ENCODE measurements at places on chromosomes 11 and 22.

- peak; percentile 34 for DNase-seq
Observed at GRCh38 chr11:26227301-26227746, 104.6 kb upstream of the ANO3 start.

DNA sequence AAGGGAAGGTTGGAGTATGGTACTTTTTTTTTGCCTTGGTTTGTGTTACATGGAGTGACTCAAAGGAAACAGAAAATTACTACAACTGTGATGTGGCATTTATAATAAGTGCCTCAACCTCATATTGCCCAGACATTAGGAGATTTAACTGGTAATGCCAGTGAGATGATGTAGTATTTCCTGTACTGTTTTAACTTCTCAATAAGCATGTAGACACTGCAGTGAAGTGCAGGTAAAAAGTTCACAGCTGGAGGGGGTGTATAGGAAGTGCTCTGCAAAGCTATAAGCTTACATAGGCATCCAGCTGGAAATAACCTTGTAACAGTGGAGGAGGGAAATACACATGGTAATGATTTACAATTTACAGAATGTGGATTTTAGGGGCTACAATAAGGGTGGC is 138.2 kb upstream of the MTMR2 start:
- peak; percentile 83 for DNase-seq

- no peak for DNase-seq
Observed at GRCh38 chr11:77322506-77322905, 21.0 kb upstream of the GDPD4 start.

DNA sequence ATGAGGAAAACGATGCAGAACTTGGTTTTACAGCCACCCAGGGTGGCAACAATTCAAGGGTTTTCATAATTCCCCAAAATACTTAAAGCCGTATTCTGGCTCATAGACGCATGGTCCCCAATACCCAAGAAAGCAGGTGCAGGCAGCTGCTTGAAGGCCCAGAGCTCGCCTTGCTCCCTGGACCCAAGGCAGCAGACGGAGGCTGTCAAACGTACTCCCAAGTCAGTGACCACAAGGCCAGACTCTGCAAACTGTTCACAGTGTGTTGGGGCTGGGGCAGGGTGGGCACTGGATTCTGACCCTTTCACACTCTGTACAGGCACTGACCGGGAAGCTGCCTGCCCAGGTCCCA is 21.5 kb downstream of the TMEM184B start:
- DNase-seq: no peak

DNA sequence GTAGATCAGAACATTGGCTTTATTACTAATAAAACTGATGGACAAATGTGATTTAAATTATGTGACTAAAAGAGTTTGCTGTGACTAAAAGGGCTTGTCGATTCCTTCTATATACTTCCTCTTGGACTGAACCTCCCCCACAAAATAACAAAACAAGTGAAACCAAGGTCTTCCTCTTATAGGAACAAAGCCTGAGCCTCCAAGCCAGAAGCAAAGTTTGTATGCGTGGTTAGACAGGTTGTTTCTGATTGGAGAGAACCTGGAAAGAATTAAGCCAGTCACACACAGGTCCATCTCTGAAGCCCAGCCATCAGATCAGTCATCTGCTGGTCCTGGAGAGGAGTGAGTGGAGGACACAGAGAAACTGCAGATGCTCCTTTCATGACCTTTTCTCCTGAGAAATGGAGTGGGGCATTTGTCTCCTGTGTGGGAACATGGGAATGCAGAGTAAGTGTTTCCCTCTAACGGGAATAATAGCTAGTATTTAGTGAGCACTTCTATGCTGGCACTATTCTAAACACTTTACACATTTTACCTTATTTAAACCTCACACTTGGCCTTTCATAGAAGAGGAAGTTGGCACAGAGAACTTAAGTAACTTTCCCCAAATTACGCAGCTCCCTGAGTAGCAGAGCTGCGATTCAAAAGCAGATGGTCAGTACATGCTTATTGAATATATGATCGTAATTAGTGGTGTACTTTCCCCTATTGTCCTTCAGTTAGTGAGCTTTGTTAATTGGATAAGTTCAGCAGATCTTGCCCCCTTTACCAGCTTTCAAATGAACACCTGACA is 77.1 kb downstream of the UVRAG start:
- DNase-seq: no peak

- no peak for DNase-seq
Observed at GRCh38 chr22:43698403-43698802, 113.7 kb downstream of the EFCAB6 start.

DNA sequence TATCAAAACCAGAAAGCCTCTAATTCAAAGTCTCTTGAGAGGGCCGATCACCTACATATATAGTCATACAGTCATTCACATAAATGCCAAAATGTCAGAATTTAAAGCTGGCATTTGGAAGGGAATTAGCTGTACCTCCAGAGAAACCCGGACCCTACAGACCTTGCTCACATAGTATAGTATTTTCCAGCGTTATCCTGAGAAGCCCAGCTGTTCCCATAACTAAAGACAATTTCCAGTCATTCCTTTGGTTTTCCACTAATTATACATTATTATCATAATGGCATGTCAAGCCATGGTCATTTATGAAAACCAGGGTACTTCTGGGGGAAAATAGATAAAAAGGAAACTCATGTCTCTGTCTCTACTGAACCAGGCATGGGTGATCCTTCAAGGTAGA is 53.6 kb downstream of the FZD4 start:
- peak; percentile 38 for DNase-seq

DNA sequence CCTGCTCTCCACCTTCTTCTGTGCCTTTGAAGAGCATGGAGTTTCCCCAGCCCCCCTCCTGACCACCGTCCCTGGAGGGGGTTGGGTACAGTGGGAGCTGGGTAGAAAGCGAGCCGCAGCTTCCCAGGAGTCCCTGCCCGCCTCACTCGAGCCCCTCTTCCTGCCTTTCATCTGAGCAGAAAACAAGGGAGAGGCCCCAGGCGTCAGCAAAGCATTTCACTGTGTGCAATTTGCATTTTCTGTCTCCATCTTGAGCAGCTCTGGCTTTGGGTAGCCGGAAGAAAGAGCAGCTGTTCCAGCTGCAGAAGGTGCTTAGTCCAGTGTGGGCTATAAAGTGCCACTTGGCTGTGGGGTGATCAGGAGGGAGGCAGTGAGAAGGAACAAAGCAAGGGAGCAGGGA is 229.7 kb downstream of the CEP164 start:
- no peak for DNase-seq

- DNase-seq: peak; percentile 45
Observed at GRCh38 chr22:43164636-43165035, 13.3 kb downstream of the TSPO start.

DNA sequence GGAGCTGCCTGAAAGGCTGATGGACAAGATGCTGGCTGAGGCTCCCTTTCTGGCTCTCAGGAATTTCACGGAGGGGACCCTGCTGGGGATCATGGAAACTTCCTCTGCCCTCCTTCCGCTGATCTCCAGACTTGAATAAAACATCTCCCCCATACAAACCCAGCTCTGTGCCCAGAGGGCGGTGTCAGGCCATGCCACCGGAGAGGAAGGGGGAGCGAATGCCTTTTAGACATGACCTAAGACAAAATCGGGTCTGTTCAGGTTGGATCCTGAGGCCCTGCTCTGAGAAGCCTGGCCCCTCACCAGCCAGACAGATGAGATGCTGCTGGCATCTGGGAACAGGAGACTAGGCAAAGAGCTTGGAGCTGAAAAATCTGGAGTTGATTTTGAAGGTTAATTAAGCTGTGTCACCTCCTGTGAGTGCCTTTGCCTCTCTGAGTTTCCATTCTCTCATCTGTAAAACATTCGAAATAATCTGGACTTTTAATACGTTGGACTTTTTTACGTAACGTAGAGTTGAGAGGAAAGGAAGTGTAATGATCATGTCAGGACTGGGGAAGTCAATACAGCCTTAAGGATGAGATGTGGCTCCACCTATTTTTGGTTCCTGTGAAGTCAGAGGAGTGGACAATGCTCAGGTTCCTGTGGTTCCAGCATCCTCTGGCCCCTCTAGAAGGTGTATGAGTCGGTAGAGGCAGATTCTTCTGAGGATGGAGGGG is 163.6 kb downstream of the ST3GAL4 start:
- DNase-seq: no peak

DNA sequence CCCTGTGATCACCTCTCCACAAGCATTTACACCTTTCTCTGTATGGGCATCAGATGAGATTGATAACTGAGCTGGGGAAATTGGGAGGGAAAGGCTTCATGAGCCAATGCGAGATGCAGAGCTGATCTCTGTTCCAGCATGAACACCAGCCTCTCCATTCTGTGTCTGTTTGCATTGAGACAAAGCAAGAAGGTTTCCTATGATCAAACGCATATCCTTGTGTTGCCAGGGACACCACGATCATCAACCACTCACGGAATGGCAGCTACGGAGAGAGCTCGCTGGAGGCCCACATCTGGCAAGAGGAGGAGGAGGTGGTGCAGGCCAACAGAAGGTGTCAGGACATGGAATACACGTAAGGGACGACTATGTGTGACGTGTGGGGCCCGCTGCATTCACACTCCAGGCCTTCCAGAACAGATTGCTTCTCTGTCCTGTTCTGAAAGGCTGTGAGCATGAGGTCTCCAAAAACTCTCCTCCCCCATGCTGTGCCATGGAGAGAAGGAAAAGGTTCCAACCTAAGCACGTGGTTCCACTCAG is 96.4 kb downstream of the AMOTL1 start:
- no peak for DNase-seq

- DNase-seq: no peak
Observed at GRCh38 chr11:34114471-34114870, 9.0 kb downstream of the NAT10 start.

DNA sequence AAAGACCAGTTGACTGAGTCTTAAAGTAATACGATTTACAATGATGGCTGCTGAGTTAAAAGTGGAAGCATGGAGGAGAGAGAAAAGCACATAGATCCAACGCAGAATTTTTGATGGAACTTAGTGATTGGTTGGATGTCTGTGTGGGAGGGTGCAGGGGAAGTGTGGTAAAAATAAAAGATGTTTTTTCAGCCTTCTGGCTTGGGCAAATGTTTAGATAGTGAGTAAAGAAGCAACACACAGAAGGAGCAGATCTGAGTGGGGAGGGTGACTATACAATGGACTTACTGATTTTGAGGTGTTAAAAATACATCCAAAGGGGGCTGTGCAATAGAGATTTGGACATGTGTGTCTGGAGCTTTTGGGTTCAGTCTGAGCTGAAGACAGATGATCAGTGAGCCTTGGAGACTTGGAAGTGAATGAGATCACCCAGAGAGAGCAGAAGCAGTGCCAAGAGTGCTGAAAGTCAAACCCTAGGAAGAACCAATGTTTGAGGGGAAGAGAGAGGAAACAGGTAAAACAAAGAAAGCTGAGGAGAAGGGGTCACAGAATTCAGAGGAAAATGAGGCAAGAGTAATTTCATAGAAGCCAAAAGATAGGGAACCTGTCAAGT is 8.6 kb downstream of the GRIA4 start:
- no peak for DNase-seq

- DNase-seq: no peak
Observed at GRCh38 chr11:47241841-47242301, 6.7 kb downstream of the ACP2 start.

- DNase-seq: peak; percentile 56
Observed at GRCh38 chr11:13339195-13340153, 61.9 kb downstream of the BMAL1 start.

GRCh38 chr22:34760276-34761008 is 305.5 kb upstream of the ISX start:
- DNase-seq: peak; percentile 91

DNA sequence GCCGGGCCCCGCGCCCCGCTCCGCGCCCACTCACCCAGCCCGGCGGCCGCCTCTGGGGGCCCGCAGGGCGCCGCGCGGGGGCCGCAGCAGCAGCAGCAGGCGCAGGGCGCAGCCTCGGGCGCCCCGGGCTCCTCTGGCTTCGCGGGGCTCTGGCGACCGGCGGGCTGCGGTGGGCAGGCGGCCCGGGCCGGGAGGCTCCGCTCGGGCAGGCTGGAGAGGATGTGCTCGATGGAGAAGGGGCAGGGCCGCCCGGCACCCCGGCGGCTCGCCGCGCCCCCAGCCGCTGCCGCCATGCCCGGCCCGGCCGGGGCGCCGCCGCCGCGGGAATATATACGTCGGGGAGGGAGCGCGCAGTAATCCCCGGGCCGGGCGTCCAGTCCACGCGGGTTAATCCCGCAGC is at the start of gene GSC2:
TSS of gene GSC2 (minus strand) at position 302 of the 400 bp plus-strand sequence. CDS start at position 293, 9 bp downstream.
- DNase-seq: peak; percentile 45

- DNase-seq: no peak
Observed at GRCh38 chr11:78868563-78868962, 293.9 kb upstream of the NARS2 start.

- DNase-seq: peak; percentile 82
Observed at GRCh38 chr11:26319906-26320305, 12.0 kb upstream of the ANO3 start.

DNA sequence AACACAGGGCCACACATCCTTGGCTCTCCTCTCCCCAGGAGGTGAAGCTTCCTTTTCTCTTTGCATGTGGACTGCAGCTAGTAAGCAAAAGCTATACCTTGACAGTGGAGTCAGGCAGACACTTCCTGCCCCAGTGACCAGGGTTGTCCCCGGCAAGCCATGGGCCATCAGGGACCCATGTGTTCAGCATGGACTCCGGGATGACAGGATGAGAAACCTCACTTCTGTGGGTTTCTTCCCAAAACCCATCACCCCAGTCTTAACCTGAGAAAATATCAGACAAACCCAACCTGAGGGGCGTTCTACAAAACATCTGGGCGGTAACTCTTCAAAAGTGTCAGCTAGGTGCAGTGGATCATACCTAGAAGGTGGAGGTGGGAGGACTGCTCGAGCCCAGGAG is 40.2 kb downstream of the GNB1L start:
- DNase-seq: no peak

DNA sequence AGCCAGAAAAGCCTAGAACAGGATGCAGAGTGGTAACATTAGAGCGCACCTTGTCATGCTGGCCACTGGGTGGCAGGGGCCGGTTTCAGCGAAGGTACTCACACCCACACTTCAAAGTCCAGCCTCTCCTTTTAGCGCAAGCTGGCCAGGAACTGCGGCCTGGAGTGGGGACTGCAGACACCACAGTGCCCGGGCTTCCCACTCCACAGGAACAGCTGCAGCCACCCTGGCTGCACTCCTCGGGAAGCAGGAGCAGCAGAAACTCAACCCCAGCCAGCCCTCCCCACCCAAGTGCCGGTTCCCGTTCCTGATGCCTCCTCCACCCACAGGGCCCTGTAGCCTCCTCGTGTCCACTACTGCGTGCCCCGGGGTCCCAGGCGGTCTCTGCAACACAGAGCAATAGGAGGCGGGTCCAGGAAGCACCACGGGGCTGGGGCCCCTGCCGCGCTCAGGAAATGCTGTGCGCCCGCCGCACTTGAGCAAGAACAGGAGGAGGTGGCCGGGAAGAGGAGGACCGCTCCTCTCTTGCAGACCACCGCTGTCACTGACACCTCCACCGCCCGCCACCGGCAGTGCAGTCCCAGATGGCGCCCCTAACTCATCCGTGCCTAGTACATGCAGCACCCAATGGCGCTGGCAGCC is 2.2 kb downstream of the RFPL2 start:
- peak; percentile 86 for DNase-seq

DNA sequence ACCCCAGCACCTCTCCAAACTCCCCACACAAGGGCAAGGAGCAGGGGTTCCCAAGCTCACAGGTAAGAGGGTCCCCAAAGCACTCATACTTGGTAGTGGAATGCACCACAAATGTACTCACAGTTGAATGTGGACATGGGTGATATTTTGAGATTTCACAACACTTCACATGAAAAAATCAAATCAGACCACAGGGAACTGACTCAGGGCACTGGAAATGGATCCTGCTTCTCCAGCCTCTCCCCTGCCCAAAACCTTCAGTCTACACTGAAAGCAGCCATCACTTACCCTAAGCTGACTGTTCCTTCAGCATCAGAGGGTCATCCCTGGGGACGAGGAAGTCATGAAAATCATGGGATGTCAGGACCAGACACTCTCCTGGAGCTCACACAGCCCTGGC is 40.2 kb downstream of the SCGB1A1 start:
- no peak for DNase-seq

All from NCI-H69 (cell line).